ENCODE measurements at places on chromosomes 7 and 10.

DNA sequence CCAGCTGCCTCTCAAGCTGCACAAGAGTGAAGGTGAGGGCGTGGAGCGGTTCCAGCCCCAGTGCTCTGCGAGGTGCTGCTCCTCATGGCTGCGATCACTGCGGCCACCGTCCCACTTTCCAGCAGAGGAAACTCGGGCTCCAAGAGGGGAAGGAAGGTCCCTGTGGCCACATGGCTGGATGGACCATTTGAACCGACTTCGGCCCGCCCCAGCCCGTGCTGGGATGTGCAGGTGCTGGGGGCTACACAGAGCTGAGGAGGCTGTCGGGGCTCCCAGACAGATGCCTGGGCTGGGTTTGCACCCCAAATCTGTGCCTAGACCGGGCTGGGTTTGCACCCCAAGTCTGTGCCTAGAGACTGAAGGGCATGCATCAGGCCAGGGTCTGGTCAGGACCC lies 186.6 kb downstream of the DNAJB6 start:
- no peak for DNase-seq

DNA sequence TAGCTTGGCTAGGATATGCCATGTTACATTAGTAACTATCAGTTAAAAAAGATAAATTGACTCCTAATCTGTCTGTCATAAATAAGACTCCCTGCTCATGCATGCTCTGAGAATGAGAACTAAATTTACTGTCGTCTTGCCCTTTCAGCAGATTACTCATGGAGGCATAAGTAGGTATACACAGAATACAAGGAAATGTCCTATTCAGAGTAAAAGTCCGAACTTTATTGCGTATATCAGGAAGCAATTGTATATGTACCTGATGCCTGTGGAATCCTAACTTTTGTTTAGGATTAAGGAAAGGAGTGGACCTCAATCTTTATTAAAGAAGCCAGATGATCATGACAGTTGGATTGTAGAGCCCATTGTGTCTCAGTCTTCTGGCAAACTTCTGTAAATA lies 118.6 kb downstream of the THSD7A start:
- DNase-seq: no peak

- peak; percentile 23 for DNase-seq
These were observed 41.5 kb upstream of the NMT2 start for GRCh38 chr10:15209827-15210509.

DNA sequence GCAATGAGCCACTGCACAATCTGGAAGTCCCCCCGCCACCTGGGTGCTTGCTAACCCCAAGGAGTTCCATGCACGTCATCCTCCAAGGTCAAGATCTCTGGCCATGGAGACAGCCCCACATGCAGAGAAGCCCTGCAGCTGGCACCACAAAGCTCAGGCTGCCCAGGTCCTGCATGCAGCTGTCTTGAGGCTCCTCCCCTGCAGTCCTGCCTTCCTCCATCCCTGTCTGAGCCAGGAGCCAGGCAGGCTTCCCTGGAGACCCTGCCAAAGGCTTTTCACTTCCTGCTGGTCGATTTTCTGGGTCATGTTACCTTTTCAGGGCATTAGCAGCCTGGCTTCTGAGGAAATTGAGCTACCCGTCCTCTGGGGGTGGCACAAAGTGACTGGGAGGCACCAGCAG lies 12.5 kb upstream of the TMEM72 start:
- DNase-seq: no peak

GRCh38 chr7:152145853-152146466 lies 120.5 kb downstream of the GALNT11 start:
- peak; percentile 4 for DNase-seq

DNA sequence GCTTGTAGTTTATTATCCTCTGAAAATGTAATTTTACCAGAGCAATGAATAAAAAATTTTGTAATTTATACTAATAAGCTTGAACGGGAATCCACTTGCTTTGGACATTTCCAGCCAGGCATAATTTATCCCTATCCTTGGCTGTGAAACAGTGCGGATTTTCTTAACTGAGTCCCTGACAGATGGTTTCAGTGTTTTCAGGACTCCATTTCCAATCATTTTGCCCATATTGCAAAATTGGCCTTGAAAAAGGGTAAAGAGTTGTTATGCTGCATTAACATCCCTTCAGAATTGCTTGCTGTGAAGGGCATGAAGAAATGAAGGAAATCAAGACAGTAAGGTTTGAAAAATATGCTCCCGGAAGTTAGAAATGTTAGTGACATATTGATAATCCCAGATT lies 57.7 kb downstream of the NXPH1 start:
- DNase-seq: no peak

GRCh38 chr7:87475359-87476178 lies at the start of gene ABCB4:
Gene ABCB4 (minus strand): TSS chr7:87475680. CDS start chr7:87475465, 215 bp downstream.
- no peak for DNase-seq

GRCh38 chr10:3825862-3826351 lies 40.9 kb upstream of the KLF6 start:
- DNase-seq: no peak

DNA sequence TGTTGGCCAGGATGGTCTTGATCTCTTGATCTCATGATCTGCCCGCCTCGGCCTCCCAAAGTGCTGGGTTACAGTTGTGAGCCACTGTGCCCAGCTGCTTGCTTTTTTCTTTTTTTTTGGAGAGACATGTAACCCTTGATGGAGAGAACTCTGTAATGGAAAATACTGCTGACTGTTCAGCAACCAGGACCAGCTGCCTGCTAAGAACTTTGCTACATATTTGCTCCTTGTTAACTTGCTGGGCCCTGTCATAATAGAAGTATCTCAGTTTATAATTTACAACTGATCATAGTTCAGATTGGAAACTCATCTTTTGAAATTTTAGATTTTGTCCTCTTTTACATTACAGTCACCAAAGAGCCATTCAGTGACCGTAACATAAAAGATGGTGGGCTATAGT lies 34.9 kb downstream of the TASOR2 start:
- no peak for DNase-seq

DNA sequence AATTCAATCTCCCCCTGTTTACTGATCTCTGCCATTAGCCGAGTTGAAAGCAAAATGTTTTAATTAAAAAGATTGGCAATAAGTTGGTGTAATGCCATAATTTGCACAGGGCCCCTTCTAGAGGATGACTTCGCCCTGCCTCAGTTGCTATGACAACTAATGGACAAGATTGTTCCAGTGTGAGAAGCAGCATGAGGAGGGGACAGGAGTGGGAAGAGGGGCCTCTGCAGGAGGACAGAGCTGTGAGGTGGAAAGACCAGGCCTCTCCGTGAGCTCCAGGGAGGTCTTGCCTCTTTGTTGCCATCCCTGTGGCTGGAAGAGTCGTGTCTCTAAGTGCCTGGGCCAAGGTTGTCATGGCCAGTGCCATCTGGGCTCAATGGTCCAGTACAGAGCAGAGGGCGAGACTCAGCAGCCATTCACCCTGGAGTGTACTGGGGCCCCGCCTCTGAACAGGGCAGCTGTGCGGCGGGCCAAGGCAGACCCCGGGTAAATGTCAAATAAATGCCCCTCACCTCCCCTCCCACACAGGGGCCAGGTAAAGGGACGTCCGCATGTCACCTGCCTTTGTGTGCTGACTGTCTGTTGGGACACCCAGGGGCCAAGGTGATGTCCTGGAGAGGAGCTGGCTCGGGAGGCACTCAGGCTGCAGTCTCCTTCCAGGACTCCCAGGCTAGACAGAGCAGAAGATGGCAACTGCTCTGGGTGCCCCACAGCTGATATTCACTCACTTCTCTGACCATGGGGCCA lies 97.0 kb upstream of the RET start:
- no peak for DNase-seq

- DNase-seq: no peak
These were observed 154.1 kb upstream of the AHR start for GRCh38 chr7:17144322-17144721.

DNA sequence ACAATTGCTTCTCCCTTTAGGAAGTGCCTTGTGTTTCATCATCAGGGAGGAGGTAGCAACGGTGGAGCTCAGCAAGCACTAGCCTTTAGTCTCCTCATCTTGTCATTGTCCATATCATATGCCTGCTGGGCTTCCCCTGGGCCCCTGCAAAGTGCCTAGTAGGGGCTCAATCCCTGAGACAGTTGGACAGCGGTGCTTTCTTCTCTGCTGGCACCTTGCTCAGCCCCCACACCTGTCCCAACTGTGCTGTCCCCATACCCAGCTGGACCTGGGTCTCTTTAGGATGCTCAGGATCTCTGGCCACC lies 5.5 kb downstream of the SMARCD3 start:
- no peak for DNase-seq

- no peak for DNase-seq
These were observed 68.6 kb downstream of the WDR37 start for GRCh38 chr10:1124796-1125195.

DNA sequence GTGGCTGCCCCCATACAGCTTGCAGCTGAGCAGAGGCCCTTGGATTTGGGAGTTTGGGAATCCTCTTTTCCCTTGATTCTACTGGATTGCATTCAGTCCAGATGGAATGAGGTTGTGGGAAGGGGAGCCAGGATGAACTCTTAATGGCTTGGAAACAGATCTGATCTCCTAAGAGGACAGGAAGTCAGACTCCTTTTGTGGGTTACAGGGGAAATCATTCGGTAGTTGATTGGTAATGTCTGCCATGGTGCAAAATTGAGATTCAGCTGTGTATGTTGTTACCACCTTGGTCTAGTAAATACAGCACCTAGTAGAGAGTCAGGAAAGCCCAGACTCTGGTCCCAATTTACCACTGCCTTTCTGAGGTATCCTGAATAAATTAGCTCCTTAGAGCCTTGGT lies 144.2 kb upstream of the TNRC18 start:
- DNase-seq: no peak

- DNase-seq: no peak
These were observed 130.6 kb upstream of the NPVF start for GRCh38 chr7:25358926-25359325.

DNA sequence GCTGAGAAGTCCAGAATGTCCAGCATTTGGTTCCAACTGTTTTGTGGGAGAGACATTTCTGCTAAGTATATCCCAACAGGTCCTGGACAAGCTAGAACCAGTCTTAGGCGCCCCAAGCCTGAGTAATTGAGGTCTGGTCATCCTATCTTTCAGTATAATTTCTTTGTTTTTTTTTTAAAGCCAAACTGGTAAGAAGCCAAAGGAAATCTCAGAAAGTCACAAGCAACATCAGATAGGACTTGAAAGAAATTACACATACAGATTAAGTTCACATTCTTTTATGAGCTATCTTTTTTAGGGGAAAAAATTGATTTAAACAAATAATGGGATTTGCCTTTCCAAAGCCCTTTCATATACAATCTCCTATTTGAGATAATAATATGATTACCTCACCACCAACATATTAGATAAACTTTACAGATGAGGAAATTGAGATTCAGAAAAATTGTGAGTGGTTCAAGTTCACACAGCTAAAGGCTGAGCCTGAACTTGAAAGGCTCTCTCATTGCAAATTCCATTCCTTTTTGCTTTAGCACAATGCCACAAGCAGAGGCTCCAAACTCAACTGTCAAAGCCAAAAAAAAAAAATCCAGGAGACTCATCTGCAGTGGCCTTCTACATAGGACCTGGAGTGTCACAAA lies 15.0 kb downstream of the PDLIM1 start:
- DNase-seq: no peak

- DNase-seq: no peak
These were observed 3.5 kb upstream of the ARL4A start for GRCh38 chr7:12683678-12684585.

DNA sequence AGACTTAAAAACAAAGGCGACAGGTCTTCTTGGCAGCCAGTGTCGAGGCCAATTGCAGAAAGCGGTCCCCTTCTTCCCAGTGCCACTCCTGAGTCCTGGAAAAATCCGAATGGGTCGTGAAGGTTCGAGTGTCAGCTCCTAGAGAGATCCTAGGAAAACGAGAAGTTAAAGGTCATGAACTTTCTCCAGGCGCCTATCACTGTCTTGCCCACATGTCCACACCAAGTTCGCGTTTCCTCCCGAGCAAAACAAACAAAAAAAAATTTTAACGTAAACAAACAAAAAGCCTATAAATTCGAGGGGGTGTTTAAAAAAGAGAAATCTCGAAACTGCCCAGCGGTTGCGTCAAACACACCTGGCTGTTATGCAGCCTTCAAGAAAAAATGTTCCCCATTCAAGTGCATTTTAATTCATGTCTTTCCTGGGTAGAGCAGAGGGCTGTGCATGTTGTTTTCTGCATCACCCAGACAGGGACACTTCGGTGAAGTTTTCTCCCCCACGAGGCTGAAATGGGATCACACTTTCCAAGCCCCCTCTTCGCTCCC lies 1.5 kb downstream of the ARHGAP21 start:
- no peak for DNase-seq

DNA sequence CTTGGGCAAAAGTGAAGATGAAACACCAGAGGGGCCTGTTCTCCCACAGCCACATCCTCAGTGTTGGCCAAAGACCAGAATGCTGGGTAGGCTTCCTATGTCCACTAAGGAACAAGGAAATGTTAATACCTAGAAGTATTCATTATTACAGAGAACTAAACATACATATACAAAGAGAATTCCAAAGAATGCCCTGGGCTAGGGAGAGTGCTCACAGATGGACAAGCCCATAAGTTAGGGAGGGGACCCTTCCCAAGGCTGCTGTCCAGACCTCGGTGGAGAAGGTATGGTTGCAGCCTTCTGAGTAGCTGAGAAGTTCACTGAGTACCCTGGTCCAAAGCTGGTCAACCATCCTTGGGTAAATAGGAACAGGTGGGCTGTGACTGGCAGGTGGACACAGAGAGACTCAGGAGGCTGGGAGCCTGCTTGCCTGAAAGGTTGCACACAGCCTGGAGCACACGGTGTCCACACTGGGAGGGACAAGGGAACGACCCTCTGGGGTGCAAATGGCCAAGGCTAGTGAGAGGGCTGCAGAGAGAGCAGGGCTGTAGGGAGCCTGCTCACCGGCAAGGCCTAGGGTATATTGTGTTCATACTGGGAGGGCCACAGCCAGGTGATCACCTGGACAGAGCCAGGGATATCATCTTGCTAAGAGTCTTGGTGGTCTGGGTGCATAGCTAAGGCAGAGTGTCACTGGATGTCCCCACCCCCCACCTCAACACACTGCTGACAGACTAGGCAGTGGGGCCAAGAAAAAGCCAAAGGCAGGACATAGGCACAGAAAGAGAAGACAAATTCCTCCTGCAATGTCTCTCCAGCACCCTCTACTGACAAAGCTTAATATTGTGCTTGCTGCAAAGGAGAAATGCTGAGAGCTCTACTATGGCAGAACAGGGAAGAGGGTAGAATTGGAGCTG lies 40.3 kb downstream of the CPVL start:
- peak; percentile 63 for DNase-seq

GRCh38 chr10:108112218-108112617 lies 947.7 kb upstream of the SORCS1 start:
- no peak for DNase-seq

- no peak for DNase-seq
These were observed 2.4 kb downstream of the CNTNAP2 start for GRCh38 chr7:146119002-146119401.

- DNase-seq: no peak
These were observed 157.3 kb downstream of the TMEM178B start for GRCh38 chr7:141231018-141231792.

- DNase-seq: no peak
These were observed 46.8 kb downstream of the KIAA1549 start for GRCh38 chr7:138934367-138934766.
